ENCODE measurements at places on chromosomes 6 and 20.

DNA sequence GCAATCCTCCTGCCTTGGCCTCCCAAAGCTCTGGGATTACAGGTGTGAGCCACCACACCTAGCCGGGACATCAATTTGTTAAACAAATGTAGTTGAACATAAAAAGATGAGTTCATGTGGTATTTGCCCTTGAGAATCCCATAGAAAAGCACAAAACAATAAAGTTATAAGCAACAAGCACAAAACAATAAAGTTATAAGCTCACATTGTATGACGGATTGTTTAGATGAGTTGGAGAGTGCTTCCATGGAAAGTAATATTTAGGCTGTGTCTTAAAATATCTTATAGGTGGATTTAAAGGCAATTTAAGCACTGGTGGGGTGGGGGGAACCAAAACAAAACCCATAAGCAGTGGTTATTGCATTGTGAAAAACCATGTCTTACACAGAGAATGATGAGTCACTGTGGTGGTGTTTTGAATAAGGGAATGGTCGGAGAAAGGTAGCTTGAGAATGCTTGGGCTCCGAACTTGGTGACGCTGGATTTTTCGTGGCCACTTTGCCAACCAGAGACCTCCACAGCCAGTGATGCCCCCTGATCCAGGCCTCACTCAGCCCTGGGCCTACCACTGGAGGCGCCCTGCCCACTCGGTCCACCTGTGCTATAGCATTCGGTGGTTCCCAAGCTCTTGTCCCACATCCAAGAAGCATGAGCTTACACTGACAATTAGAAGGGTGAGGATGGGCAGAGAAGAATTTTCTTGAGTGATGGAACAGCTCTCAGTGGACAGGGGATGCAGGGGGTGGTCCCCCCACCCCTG lies 256.0 kb downstream of the CDKAL1 start:
- no peak for DNase-seq

DNA sequence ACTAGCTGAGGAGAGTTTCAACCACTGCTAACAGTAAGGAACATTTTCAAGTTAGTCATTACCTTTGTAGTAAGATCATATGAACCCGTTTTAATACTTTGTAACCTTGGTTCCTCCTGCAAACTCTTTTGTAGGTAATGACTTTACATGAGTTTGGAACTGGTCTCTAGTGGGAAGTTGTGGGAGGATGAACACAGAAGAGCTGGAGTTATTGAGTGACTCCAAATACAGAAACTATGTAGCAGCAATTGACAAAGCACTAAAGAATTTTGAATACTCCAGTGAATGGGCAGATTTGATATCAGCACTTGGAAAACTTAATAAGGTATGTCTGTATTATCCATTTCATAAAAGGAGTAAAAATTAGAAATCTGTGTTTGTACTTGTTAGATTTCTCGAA lies 29.3 kb downstream of the DOP1A start:
- DNase-seq: no peak

- no peak for DNase-seq
These were observed 16.0 kb downstream of the DOP1A start for GRCh38 chr6:83083476-83083875.

GRCh38 chr6:145609521-145609920 lies 125.8 kb downstream of the EPM2A start:
- no peak for DNase-seq

All from cortex of kidney (tissue), 1 donor.